Mammary epithelial cell (primary cell): ENCODE measurements at places on chromosomes 5 and 9. TPM values are rescaled to one million over a fixed set of nuclear protein-coding genes. Genes with fewer than 3 reads are reported as not detected.

DNA sequence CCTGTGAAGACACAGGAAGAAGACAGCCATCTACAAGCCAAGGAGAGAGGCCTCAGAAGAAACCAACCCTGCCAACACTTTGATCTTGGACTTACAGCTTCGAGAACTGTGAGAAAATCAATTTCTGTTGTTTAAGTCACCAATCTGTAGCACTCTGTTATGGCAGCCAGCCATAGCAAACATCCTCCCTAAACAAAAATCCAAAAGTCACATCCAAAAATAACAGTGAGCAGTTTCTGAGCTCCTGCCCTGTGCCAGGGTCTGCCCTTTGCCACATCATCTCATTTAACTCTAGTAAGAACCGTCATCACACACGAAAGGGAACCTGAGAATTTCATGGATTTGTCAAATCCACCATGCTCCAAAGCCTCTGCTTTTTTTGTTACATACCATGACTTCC is 118.8 kb downstream of the TRIM36 start:
- DNase-seq: no peak

DNA sequence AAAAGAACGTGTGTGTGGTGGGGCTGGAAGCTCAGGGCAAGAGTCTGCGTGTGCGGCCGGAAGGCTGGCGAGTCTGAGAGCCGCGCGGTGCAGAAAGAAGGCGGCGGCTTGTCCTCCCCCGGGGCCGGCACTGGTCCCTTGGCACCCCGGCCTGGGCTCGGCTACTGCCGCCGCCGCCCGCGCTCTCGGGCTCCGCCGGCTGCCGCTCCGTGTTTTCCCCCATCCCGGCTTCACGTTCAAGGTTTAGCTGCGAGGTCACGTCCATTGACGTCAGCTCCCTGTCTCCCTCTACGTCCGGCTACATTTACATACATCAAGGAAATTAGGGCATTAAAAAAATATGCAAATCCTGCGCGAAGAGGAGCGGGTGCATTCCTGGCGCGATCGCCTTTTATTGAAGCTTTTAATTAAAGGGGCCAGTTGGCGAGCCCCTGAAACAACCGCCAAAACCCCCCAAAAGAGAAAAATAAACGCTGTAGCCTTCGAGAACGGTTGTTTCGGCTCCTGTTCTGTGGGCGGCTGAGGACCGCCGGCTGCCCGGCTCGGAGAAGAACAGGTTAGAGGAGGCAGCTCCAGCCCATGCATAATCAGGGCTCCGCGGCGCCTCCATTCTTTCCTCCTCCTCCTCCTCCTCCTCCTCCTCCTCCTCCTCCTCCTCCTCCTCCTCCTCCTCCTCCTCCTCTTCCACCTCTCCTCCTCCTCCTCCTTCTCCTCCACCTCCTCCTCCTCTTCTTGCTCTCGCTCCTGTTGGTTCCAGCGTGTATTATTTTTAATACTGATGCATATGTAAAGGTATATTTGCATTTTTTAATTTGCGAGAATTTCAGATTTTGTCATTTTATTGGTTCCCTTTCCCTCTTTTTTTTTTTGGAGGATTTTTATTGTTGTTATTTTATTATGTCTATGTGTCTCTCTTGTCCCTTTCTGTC is 207.0 kb downstream of the MEF2C start:
- DNase-seq: no peak

GRCh38 chr9:97484134-97484533 is 17.3 kb upstream of the TMOD1 start:
- no peak for DNase-seq

The SPEF2 gene
- polyA plus RNA-seq: 0.99 TPM

GRCh38 chr5:163473635-163474243 is 13.3 kb downstream of the HMMR start:
- no peak for DNase-seq

DNA sequence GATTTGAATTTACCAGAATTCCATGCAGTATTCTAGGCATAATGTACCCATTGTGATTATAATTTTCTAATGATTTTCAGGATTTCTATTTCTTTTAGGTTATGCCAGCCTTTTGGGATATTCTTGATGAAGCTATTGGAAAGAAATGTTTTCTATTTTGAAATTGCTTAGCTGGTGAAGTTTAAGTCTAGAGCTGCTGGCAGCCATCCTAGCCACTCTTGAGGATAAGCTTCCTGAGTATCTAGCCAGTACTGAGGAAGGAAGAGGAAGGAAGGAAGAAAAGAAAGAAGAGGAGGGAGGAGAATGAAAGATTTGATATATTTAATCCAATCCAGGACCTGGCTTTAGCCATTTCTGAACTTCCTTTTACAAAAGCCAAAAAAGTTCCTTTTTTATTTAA is 142.1 kb upstream of the DAB2 start:
- DNase-seq: no peak

DNA sequence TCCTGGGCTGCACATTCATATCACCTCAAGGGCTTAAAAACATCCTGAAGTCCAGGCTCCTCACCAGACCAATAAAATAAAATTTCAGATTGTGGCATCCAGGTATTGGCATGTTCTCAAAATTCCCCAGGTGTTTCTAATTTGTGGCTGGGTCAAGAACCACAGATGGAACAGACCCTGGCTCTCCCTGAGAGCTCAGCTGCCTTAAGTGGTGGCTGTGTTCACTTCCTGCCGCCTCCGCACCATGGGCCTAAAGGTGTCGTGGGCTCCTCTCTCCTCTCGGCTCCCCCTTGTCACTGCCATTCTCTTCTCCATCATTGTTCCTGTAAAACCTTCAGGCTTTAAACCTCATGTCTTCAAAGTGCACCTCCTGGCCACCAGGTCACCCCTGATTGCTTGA is 17.8 kb upstream of the CCNJL start:
- DNase-seq: peak; percentile 16

- DNase-seq: peak; percentile 10
Measured at GRCh38 chr5:102223542-102224477, 72.3 kb downstream of the SLCO4C1 start.

- DNase-seq: peak; percentile 24
Measured at GRCh38 chr5:118447350-118447749, 541.0 kb downstream of the DTWD2 start.

The COL27A1 gene
- polyA plus RNA-seq: 6.1 TPM

DNA sequence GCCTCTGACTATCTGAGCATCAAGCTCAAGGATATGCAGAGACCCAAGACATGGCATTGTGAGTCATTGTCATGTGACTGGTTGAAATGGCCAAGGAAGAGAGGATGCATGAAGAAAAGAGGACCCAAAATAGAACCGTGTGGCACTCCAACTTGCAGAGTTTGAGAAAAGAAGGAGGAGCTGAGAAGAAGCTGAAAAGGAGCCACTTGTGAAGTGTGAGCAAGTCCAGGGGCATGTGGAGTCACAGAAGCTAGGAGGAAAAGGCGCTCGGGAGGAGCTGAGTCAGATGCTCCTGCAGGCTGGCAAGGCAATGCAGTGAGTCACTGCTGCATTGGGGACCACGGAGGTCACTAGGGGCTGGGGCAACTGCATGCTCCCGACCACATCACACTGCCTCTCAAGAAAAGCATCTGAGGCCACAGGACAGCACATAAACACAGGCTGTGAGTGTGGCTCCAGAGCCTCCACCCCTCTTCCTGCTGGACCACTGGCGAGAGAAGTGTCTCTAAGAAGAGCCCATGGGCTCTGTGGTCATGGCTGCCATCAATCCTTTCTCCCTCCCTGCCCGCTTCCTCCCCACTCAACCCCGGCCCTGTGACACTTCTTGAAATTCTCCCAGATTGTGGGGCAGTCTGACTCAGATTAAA is 197.6 kb downstream of the DRD1 start:
- peak; percentile 0 for DNase-seq

GRCh38 chr5:163730206-163730756 is 224.9 kb downstream of the MAT2B start:
- DNase-seq: no peak
